ENCODE measurements at places on chromosomes 5 and 9. TPM values are rescaled to one million over a fixed set of nuclear protein-coding genes. Genes with fewer than 3 reads are reported as not detected.

ADAMTS16 gene
- total RNA-seq, result 12.7 TPM

PAPPA gene
- total RNA-seq, result 0.45 TPM

CER1 gene
- total RNA-seq, result not detected

DNA sequence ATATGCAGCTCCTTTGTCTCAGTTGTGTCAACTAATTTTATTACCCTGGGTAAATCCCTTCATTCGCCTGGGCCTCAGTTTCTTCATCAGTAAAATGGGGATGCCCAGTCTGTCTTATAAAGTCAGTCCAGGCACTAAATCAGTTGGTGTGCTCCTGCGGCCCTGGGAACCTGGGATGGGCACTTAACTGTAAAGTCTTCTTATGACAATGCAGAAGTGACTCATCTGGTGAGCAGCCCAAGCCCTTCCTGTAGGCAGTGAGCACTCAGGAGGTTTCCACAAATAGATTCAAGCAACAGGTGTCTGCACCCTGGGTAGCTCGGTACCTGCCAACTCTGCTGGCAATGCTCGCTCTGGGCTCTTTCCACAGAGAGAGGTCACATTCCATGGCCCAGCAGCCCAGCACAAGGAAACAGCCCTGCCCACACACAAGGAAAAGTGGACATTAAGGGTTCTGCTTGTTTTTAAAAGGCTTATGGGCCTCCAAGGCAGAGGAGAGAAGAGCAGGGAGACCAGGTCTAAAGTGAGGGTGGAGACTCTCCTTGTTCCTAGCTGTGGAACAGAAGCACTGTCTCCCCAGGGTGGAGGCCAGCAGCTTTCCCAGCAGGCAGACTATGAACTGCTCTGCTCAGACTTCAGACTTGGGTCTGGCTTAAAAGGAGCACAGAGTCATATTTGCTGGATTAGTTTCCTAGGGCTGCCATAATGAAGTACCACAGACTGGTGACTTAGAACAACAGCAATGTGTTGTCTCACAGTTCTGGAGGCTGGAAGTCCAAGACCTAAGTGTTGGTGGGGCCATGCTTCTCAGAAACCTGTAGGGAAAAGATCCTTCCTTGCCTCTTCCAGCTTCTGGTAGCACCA lies 89.7 kb upstream of the ADRA1B start:
- no peaks in the 10 kb centered on the region for H3K36me3 ChIP-seq
- no peak overlapping the region for H3K4me3 ChIP-seq
- peak; percentile 82 for DNase-seq
- peaks cover 7% of the 10 kb centered on the region for H3K4me1 ChIP-seq
- no peaks in the 10 kb centered on the region for H3K27me3 ChIP-seq
- peak overlapping the region; percentile 59 for H3K27ac ChIP-seq

SEMA5A gene
- 5.2 TPM for total RNA-seq

TPRN gene
- total RNA-seq, result 8.8 TPM

- H3K27ac ChIP-seq, result no peak overlapping the region
- no peaks in the 10 kb centered on the region for H3K4me1 ChIP-seq
- H3K4me3 ChIP-seq, result no peak overlapping the region
- H3K27me3 ChIP-seq, result peaks cover 8% of the 10 kb centered on the region
- DNase-seq, result no peak
- H3K36me3 ChIP-seq, result peaks cover 20% of the 10 kb centered on the region
Measured at GRCh38 chr9:132596200-132596599, 13.8 kb downstream of the BARHL1 start.

BAG1 gene
- 138 TPM for total RNA-seq

GHR gene
- 0.87 TPM for total RNA-seq

- no peaks in the 10 kb centered on the region for H3K27me3 ChIP-seq
- no peak for DNase-seq
- no peak overlapping the region for H3K27ac ChIP-seq
- H3K36me3 ChIP-seq, result peaks cover 53% of the 10 kb centered on the region
- peaks cover 6% of the 10 kb centered on the region for H3K4me1 ChIP-seq
- no peak overlapping the region for H3K4me3 ChIP-seq
Measured at GRCh38 chr5:109767997-109768396, 78.3 kb downstream of the MAN2A1 start.

- no peak overlapping the region for H3K27ac ChIP-seq
- no peak overlapping the region for H3K4me3 ChIP-seq
- no peaks in the 10 kb centered on the region for H3K27me3 ChIP-seq
Measured at GRCh38 chr5:169873642-169874041, 106.7 kb downstream of the INSYN2B start.

DNA sequence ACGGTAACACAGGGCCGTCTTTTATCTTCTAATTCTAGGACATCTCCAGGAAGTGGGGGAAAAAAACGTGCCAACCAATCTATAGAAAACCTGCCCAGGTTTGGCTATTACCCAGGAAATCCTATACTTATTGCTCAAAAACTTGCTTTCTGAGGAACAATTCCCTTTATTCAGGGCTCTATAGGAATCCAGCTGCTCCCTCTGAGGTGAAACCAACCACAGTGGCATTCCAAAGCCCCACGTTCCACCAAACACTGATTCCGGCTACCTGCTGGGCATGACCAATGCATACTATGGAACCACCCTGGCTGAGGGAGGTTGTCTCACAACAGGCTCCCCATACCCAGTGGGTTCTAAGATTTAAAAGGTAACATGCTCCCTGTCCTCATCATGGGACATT lies 57.6 kb downstream of the GLIS3 start:
- no peaks in the 10 kb centered on the region for H3K36me3 ChIP-seq
- no peak overlapping the region for H3K4me3 ChIP-seq
- no peak overlapping the region for H3K27ac ChIP-seq
- no peak for DNase-seq

GRCh38 chr5:169011451-169011850 lies 289.5 kb downstream of the SLIT3 start:
- no peaks in the 10 kb centered on the region for H3K27me3 ChIP-seq
- no peak overlapping the region for H3K27ac ChIP-seq
- no peak for DNase-seq
- H3K4me3 ChIP-seq, result no peak overlapping the region
- no peaks in the 10 kb centered on the region for H3K36me3 ChIP-seq

DNA sequence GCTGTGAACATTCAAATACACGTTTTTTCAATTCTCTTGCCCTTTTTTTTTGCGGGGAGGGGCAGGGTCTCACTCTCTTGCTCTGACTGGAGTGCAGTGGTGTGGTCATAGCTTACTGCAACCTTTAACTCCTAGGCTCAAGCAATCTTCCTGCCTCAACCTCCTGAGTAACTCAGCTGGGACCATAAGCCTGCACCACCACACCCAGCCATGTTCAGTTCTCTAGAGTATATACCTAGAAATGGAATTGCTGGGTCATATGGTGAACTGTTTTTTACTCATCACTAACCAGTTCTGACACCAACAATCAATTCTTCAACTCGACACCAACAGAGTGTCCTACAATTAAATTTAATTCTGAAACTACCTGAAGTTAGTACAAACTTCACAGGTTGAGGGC lies 85.5 kb upstream of the ZNF169 start:
- no peak for DNase-seq
- H3K4me3 ChIP-seq, result no peak overlapping the region
- H3K4me1 ChIP-seq, result peaks cover 88% of the 10 kb centered on the region
- H3K27ac ChIP-seq, result peak overlapping the region; percentile 10

SPINK4 gene
- total RNA-seq, result 29.5 TPM

DNA sequence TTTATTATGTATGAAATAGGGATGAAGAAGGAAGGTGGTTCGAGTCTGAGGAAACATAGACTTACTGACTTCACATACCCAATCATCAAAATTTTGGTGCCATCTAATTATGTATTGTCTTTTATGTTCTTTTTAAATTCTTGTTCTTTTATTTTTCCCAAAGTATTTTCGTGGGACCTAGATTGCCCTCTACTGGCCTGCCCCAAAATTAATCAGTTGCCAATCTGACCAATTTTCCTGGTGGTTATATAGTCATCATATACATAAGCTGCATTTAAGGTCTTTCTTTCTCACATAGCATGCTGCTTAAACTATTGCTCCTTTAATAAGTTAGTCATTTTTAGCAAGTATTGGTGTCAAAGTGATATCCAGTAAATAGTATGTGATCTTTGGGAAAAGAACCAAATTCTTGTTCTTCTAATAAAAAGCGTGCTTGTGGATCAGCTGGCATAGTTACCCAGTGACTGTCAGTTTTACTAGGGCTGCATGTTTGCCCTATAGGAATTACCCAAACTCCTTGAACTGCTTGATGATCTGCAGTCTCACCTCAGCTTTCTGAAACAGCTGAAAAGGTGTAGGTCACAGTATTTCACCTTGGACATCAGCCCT lies 223.5 kb downstream of the SH3GL2 start:
- no peaks in the 10 kb centered on the region for H3K4me1 ChIP-seq
- no peaks in the 10 kb centered on the region for H3K27me3 ChIP-seq
- no peak overlapping the region for H3K4me3 ChIP-seq
- H3K27ac ChIP-seq, result no peak overlapping the region
- DNase-seq, result no peak
- H3K36me3 ChIP-seq, result no peaks in the 10 kb centered on the region

PCSK1 gene
- not detected for total RNA-seq

DNA sequence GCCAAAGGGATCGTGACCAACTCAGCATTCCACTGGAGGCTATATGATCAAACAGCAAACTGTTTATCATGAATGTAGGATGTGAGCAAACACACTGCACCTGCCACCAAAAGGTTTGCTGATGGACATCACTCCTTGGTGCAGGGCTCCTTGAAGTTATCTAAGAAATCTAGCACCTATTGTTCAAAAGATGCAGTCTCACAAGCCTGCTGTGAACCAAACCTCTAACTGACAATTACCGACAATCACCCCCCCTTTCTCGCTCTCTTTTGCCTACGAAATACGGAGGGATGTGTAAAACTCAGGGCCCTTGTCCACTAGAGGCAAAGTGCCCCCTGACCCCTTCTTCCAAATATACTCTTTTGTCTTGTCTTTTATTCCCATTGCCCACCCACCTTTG lies 2.5 kb upstream of the CLTA start:
- no peak for DNase-seq
- H3K4me3 ChIP-seq, result no peak overlapping the region
- no peaks in the 10 kb centered on the region for H3K27me3 ChIP-seq
- no peaks in the 10 kb centered on the region for H3K36me3 ChIP-seq
- peaks cover 18% of the 10 kb centered on the region for H3K4me1 ChIP-seq

HTR4 gene
- not detected for total RNA-seq

GRCh38 chr5:143138839-143139238 lies 264.6 kb downstream of the NR3C1 start:
- H3K4me3 ChIP-seq, result no peak overlapping the region
- H3K27me3 ChIP-seq, result no peaks in the 10 kb centered on the region
- no peak overlapping the region for H3K27ac ChIP-seq
